ENCODE measurements at places on chromosomes 11 and 22.

DNA sequence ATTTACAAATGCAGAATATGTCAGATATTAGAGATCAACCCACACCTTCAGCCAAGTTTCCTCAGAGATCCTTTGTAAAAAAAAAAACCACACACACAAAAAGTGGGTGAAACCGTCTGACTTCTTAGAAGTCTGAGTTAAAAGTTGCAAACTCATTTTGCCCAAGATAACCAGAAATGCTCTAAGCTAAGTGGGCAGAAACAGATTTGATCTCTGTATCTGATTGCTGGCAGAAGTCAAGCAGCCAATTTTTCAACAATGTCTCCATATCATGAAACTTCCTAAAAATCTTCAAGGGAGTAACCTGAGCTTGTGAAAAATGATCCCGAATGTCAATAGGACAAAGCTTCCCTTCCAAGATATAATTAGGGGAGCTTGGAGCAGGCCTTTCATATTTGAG lies 28.6 kb upstream of the ATXN10 start:
- no peak for DNase-seq

DNA sequence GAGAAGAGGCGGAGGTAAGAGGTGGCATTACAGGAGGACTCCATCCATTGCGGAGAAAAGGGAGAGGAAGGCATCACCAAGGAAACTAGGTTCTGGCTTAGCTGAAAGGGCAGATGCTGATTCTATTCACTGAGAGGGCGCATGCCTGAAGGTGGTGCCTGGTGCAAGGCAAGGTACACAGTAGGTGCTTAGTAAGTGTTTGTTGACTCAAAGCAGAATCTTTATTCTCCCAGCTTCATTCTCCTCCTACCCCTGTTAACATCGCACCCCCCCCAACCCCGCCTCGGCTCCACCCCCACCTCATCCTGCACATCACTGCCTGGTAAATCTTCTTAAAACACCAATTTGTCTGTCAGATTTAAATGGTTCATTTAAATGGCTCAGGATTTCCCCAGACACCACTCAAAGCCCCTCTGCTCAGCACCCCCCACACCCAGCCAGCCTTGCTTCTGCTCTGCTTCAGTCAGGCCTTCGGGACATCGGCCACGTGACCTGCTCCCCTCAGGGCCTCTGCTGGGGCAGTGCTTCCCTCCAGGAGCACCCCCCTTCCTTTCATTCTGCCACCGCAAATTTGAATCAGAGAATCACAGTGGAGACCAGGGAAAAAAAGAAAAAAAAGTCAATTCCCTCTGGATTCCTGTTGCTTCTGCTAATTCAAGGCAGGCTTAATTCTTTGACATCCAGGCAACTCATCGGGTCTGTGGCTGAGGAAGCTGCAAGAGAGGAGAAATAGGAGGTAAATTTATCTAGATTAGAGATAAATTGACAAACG lies 17.8 kb upstream of the RCN1 start:
- DNase-seq: no peak

- DNase-seq: no peak
Measured at GRCh38 chr11:9002920-9003572, 755 bp downstream of the NRIP3 start.

GRCh38 chr11:75214411-75214821 lies 26.2 kb upstream of the TPBGL start:
- DNase-seq: peak; percentile 83

DNA sequence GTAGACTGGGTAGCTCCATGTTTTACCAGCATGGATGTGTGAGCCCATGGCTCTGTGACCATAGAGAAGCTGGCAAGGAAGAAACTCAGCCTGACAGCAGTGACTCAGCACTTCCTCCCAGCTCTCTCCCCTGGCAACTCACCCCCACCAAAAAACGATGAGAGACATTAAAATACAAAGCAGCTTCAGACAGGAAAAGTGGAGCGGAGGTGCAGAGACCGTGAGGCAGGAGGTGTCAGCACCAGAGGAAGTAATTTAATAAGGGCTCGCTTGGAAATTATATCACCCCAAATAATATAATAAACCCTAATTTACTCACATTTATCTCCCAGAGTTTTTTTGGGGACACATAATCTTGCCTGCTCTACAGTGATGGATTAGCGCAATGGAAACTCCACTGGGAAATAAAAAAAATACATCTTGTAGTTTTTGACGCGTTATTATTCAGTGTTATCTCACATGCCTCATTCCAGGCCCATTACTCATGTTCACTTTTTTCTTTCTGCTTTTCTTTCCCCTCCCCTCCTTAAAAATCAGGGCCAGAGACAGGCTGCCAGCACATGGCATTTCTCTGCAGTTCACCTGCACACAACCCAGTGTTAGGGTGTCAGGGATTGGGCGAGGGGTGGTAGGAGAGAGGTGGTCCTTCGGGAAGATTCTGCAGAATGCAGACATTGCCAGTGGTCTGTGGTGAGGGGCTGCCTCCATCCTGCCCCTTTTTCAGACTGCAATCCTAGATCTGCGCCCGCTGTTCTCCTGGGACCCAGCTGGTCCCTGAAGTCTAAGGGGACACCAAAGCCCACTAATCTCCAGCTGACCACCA lies 170.8 kb downstream of the BUD13 start:
- no peak for DNase-seq

GRCh38 chr11:130782361-130783222 lies 133.7 kb downstream of the SNX19 start:
- no peak for DNase-seq

- no peak for DNase-seq
Measured at GRCh38 chr11:65414776-65415498, 7.7 kb upstream of the NEAT1 start.

GRCh38 chr11:3155691-3156258 lies 9.3 kb downstream of the OSBPL5 start:
- no peak for DNase-seq

DNA sequence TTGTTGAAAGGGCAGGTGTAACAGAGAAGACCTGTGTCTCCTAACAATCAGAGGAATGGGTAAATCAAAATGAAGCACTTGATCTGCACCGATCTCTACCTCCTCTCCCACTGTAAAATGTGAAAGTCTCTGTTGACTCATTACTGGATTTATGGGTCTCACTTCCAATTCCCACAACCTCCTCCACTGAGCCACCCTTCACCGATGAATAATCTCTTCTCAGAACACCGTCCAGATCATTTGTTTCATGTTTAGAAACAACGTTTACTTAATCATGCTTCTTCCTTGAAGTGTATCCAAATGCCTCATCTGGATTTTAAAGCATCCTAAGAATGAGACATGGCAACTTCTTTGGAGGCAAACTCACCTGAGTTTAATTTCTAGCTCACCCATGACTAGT lies 643.6 kb downstream of the ETS1 start:
- DNase-seq: no peak

- DNase-seq: no peak
Measured at GRCh38 chr11:44781655-44782054, 54.9 kb downstream of the TSPAN18 start.

- DNase-seq: no peak
Measured at GRCh38 chr11:126157326-126158030, 54.0 kb downstream of the RPUSD4 start.

- no peak for DNase-seq
Measured at GRCh38 chr22:28331695-28332094, 347.9 kb downstream of the TTC28 start.

GRCh38 chr11:65423516-65424204 lies 1.1 kb downstream of the NEAT1 start:
- peak; percentile 59 for DNase-seq

DNA sequence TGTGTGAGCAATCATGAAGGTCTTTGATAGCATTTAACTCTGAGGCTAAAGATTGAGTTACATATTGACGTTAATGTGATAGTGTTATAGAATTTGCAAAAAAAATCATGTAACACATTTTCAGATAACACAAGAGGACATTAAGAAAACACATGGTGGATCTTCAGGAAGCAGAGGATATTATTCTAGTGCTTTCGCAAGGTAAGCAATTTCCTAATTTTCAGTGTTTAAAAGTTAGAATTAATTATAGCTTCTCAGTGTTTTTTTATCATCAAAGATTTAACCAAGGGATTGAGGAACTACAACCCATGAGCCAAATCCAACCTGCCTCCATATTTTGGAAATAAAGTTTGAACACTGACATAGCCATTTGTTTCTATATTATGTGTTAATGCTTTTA lies 78.5 kb downstream of the DKK3 start:
- no peak for DNase-seq

DNA sequence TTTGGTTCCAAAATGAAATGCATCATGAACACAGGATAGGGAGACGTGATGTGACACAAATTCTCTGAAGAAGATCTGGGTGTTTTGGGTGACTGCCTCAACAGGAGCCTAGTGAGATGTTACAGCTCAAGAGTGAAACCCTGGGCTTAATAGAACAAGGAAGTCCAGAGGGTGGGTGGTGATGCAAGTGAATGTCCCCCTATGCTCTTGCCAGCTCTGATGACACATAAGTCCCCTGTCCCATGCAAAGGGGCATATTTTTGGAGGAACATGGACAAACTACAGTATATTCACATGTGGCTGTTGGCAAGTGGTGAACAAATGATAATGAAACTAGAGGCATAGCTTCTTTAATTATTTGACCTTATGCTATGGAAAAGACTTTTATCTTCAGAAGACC lies 9.2 kb downstream of the CRTAM start:
- DNase-seq: no peak
